ENCODE measurements at places on chromosomes 16 and 17.

DNA sequence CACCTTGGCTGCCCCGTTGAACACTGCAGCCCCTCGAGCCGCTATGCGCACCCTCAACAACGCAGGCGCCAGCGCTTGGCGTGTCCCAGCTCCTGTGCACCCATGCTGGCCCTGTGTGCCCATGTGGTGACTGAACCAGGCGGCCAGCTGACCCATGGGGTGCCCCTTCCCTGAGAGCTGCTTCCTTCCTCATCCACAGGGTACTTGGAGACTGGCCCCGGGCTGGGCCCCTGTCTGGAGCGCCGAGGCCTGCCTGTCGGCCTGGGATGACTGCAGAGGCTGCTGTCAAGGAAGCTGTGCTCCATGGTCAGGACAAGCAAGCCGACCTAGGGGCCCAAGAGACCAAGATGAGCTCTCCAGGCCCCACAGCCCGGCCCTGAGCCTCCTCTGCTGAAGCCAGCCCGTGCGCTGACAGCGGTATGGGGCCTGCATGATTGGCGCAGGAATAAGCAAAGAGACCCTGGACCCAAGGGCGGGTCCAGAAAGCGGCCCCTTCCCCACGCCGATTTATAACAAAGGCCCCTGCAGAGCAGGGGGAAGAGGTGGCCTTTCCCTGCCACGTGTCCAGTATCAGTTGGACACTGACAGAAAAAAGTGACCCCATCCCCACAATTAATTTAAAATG, 21.6 kb upstream of the BAHCC1 start:
- no peak for DNase-seq

- DNase-seq, result no peak
These were observed 22.3 kb downstream of the CAPNS2 start for GRCh38 chr16:55588799-55589198.

DNA sequence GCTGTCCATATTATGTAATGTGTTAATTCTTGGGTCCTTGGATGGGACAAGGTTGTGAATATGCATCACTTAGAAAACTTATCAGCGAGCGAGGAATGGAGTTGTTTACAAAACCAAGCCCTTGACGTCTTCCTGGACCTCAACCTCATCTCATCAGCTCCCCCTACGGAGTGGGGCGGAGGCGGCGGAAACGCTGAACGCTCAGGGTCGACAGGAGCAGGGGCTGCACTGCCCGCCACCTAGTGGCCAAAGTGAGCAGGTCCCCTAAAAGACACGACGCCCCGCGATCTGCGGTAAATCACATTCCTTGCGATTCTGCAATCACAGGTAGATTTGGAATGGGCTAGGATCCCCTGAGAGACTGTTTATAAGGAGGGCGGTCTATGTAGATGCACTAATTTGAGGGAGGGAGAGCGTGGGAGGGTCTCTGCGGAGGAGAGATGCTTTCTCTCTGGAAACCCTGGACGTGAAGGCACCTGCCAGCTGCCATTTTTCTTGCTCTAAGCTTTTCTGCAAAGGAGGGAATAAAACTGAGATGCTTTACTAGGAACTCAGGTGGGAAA, 5.4 kb upstream of the ICAM2 start:
- DNase-seq, result peak; percentile 87

- DNase-seq, result peak; percentile 50
These were observed 1.0 kb upstream of the ATP2A3 start for GRCh38 chr17:3965118-3965800.

DNA sequence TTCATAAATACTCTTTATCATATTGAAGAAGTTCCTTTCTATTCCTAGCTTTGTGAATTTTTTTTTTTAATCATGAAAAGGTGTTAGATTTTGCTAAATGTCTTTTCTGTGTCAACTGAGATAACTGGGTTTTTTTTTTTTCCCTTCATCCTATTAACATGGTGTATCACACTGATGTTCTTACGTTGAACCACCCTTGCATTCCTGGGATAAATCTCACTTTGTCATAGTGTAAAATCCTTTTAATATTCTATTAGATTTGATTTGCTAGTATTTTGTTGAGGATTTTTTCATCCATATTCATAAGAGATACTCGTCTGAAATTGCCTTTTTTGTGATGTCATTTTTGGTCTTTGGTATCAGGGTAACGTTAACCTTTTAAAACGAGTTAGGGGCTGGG, 49.2 kb downstream of the CHCT1 start:
- no peak for DNase-seq

- no peak for DNase-seq
These were observed 636 bp upstream of the RAP1GAP2 start for GRCh38 chr17:2795441-2796163.

DNA sequence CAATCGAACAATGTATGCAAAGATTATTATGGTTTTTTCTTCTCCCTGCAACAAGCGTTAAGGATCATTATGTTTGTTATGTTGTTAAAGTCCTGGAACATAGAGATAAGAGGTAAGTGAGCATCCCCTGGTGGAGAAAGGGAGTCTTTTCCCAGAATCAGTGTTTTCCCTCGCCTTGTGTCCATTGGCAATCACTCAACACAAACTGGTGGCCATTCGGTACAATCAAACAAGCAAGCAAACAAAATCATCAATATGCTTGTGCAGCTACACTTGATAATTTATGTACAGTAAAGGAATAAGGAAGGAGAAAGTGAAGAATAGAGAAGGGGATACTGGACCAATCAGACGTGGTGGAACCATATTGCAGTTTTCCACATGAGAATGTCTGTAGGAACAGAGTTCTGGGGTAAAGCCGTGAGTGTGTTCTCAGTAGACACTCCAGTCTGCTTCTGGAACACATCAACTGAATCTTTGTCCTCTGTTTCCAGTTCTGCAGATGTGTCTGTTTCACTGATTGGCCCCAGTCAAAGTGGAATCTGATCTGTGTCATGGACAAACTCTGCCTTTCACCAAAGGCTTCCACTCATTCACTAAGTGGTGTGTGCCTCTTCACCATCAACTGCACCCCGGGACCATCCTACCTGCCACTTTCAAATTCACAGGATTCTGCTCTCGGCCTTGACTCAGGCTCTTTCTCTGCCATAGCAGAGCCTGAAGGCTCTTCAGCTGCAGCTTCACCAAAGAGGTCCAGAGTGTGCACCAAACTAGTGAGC, 169.5 kb downstream of the AHSP start:
- DNase-seq, result no peak

- DNase-seq, result no peak
These were observed 334.8 kb downstream of the SNX29 start for GRCh38 chr16:12311309-12311708.

Data from activated CD4-positive, alpha-beta T cell treated with anti-CD3 and anti-CD28 coated beads, Interleukin-2, amount 50 U/mL, for 4 hours (primary cell).